Activated T-cell treated with anti-CD3 and anti-CD28 coated beads for 48 hours (primary cell): ENCODE measurements at places on chromosomes 12 and 14.

- DNase-seq, result no peak
Measured at GRCh38 chr12:20473133-20473532, 104.8 kb downstream of the PDE3A start.

GRCh38 chr12:92425165-92425564, 277.6 kb upstream of the PLEKHG7 start:
- no peak for DNase-seq

GRCh38 chr12:47824635-47825034, 4.9 kb upstream of the HDAC7 start:
- DNase-seq, result no peak

GRCh38 chr14:105847400-105847799, 321.0 kb downstream of the TMEM121 start:
- no peak for DNase-seq

DNA sequence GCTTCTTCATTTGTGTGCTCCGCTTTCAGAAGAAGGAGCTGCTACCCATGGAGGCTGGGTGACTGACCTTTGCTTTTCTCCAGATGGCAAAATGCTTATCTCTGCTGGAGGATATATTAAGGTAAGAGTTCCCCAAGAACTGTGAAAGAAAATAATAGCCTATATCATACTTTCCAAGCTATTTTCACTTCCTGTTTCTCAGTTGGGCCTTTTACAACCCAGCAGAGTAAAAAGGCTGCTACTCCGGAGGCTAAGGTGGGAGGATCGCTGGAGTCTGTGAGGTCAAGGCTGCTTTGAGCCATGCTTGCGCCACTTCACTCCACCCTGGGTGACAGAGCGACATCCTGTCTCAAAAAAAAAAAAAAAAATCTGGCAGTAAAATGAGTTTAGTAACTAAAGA, 82.1 kb downstream of the APAF1 start:
- no peak for DNase-seq

- DNase-seq, result no peak
Measured at GRCh38 chr12:124293286-124294003, 1.4 kb upstream of the RFLNA start.

DNA sequence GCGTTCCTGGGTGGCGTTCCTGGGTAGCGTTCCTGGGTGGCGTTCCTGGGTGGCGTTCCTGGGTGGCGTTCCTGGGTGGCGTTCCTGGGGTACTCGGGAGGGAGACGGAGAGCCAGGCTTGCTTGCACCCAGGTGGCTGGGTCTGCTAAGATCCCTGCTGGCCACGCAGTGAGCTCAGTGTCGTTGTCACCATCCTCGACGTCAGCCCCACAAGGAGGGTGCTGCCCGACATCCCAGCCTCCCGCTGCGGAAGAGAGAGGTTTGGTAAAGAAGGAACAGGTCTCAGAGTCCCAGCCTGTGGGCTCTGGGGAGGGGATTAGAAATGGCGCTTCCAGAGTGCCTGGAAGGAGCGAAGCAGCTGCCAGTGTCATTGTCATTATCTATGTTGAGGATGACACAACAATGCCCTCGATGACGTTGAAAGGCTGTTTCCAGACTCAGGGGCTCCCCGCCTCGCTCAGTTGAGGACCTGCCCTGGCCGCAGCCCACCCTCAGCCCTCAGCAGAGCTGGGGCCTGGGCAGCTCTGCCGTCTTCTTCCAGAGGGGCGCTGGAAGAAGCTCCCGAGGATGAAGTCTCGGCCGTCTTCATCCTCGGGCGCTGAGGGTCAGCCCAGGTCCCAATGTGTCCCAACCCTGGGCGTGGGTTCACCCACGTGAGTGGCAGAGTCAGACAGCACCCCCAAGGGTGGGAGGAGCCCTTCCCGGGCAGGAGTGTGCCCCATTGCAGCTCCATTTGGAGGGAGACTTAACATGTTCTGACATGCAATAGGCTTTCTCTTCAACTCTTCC, 328.8 kb downstream of the ADGRD1 start:
- DNase-seq, result no peak

DNA sequence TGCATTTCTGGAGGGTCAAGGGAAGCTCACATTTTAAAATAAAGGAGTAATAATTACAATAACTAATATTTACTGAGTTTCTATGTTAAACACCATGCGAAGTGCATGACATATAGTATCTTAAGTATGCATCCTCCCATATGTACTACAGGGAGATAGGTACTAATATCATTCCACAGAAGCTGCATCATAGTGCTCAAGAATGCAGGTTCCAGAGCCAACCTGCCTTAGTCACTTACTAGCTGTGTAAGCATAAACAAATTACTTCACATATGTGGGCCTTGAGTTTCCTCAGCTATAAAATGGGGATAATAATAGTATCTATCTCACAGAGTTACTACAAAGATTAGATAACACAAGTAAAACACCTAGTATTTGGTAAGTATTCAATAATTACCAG, 18.3 kb downstream of the ARMH4 start:
- DNase-seq, result no peak

GRCh38 chr12:111352296-111352993, 16.4 kb downstream of the PHETA1 start:
- no peak for DNase-seq

DNA sequence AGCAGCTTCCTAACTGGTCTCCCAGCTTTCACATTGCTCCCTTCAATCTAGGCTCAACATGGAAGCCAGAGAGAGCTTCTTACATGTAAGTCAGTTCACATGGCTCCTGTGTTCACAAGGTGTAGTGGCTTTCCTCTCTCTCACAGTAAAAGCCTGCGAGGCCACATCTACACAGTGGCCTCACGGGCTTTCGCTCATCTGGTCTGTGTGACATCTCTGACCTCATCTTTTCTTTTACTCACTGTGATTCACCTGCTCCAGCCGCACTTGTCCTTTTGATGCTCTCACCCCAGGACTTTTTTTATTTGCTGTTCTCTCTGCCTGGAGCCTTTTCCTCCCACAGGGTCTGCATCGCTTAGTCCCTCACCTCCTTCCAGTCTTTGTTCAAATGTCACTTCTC, 122.1 kb downstream of the SLC5A8 start:
- DNase-seq, result no peak

DNA sequence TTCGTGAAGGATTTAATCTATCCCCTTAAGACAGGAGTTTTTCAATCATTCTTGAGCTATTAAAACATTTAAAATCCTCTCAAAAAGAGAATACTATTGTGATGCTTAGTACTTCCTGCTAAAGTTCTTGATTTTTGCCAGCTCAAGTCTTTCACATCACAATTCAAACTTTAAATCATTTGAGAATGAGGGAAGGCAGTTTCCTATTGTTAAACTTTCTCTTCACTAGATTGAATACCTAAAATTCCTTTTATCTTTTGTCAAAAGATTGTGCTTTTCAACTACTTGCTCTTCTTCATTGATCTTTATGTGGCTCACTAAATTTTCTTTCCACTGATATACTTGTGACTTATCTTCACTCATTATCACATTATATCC, 44.1 kb downstream of the ABCD2 start:
- DNase-seq, result no peak
